ENCODE measurements at places on chromosomes 3 and 15.
A peak's percentile ranks its signal among the peaks of the same experiment; 100 is the strongest.

DNA sequence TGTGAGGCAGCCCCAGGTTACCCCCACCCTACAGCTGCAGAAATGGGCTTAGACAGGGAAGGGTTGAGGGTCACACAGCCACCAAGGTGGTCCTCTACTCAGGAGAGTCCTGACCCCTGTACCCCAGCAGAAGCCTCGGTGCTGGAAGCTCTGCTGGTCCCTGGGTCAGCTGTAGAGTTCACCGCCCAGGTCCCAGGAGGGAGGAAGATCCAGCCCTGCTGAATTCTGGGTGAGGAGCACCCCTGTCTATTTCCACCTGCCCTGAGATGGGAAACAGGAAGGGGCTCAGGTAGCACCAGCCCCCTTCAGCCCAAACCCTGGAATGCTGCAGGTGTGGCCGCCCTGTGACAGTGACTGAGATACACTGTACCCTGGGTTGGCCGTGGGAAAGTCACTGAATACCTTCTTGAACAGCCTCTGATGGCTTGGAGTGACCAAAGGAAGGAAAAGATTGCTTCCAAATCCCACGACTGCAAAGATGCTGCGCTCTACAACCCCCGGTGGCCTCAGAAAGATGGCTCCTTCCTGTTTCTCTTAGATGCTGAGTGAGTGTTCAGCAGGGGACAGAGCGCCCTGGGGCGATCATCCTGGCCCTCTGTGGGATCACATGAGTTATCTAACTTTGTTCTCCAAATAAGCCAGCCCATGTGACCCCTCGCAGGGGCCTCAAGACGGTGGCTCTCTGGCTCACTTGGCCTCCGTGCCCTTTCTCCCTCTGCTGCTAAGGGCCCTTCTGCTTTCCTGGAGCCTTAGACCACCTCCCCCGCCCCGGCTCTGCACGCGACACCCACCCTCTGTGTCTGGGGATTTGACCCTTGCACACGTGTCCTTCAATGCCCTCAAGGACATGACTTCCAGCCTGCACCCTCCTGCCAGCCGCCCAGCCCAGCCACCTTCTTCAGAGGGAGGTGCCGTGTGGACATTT is 141.9 kb downstream of the NSMCE3 start:
- DNase-seq = no peak

DNA sequence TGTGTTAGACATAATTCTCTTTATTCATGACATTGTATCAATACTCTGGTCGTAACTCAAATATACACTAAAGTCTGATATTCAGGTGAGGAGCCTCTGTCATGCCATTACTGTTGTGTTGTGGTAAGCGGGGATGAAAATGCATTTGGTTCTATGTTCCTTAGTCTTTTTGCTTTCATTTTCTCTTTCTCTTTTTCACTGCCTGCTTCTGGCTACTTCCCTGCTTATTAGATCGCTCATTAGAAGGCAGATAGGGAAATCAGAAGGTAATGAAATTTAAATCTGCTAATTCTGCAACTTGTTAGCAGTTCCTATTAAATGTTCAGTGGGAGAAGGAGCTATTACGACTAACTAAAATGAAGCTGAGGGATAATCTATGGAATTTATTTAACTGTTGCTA is 345.0 kb downstream of the GRM7 start:
- no peak for DNase-seq

DNA sequence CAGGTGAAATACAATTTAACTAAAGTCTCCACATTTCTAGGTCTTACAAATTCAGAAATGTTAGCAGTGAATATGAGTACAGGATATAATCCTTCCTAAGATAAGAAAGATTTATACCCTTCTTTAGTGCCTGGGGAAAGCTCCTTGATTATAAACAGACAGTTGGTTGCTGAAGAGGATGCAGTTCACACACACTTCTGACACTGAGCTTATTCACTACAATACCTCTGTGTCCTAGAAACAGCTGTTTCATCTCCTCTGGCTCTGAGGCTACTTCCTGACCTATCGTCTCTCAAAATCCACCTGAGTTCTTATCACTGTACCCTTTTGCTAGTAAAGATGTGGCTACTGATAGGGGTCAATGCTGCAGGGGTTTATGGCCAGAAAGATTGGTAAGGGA is 57.1 kb downstream of the TP63 start:
- no peak for DNase-seq

DNA sequence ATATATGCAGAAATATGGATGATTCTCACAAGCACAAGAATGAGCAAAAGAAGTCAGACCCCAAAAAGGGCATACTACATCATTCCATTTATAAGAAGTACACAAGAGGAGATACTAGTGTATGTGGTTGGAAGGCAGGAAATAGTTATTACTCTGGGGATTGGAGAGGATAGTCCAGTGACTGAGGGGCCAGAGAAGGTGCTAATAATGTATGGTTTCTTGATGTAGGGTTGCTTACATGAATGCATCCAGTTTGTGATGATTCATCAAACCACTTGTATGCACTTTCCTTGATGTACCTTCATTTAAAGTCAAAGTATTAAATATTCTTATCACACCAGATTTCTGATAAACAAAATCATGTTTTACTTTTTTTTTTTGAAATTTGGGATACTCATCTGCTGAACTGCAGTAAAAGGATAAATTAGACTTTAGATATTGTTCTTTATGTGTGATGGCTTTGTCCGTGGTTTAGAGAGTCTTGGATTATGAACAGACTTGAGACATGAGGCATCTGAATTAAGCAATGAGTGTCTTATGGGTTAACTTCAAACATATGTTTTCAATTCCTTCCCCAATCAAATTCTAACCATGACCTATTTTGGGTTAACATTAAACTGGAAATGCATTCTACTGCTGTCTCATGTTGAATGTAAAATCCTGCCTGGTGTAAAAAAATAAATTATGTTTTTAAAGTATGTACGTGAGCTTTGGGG is 171.2 kb downstream of the SEMA6D start:
- DNase-seq = no peak

- DNase-seq = no peak
These were observed 369.0 kb upstream of the CDIN1 start for GRCh38 chr15:36210426-36210825.

GRCh38 chr3:126107203-126107939 is 23.4 kb upstream of the SLC41A3 start:
- no peak for DNase-seq

GRCh38 chr3:157082305-157082982 is 77.5 kb downstream of the CCNL1 start:
- DNase-seq = no peak

DNA sequence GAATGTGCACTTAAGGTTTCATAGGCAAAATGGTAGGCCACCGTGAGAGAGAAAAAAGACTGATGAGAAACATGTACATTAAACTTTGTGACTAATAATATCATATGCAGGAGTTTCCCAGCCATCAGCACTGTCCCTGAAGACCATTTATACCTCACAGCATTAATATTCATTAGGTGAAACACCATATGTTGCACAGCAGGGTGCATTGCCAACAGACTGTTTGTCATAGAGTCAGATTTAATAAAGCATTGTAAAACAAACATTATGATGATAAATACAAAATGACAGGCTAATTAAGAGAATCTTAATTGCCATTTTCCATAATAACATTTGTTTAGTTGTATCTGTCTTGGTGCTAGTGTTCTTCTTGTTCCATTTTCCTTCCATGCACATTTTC is 578.3 kb downstream of the EPHA3 start:
- no peak for DNase-seq

GRCh38 chr3:150096700-150097587 is 126.2 kb upstream of the PFN2 start:
- no peak for DNase-seq

GRCh38 chr3:141332416-141332815 is 35.9 kb upstream of the ZBTB38 start:
- no peak for DNase-seq

- DNase-seq = peak; percentile 63
These were observed 764 bp downstream of the UACA start for GRCh38 chr15:70762469-70763119.

GRCh38 chr3:178767581-178767980 is 231.3 kb downstream of the KCNMB2 start:
- no peak for DNase-seq

GRCh38 chr3:48899273-48899672 is 591 bp upstream of the SLC25A20 start:
- no peak for DNase-seq

DNA sequence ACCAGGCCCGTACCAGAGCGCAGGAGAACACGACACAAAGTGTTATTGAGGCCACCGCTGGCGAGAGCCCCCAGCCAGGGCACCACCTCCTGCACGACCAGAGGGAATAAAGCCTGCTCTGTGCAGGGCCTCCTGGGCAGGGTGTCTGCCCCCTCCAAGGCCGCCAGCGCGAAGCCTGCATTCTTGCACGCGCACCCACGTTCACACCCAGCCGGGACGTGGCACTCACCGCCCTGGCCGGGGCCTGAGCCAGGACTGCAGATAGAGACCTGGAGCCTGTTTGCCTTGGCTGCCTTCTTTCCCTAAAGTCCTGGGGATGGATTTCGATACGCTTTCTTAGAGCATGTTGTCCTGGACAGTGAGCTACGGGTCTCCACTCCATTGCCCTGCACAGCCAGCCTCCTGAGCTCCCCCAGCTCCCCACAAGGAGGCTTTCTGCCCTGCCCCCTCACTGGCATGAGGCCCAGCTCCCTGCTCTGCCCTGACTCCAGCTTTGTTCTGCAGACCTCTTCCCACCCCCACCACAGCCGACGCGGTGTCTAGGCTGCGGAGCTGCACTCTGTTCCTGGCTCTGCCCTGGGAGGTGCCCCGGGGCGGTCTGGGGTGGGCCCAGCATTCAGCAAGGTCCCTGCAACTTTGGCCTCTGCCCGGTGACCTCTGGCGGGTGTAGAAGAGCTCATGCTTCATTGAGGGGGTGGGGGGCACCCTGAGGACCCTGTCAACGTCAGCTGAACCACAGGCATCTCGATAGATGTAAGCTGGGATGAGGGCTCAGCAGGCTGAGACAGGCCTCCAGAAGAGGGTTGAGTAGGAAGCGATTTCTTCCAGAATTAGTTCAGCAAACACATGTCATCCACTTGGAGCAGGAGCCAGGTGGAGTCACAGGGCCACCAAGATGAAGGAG is 145.0 kb downstream of the LRRK1 start:
- DNase-seq = no peak

GRCh38 chr15:78003539-78004008 is 73.9 kb downstream of the TBC1D2B start:
- no peak for DNase-seq

DNA sequence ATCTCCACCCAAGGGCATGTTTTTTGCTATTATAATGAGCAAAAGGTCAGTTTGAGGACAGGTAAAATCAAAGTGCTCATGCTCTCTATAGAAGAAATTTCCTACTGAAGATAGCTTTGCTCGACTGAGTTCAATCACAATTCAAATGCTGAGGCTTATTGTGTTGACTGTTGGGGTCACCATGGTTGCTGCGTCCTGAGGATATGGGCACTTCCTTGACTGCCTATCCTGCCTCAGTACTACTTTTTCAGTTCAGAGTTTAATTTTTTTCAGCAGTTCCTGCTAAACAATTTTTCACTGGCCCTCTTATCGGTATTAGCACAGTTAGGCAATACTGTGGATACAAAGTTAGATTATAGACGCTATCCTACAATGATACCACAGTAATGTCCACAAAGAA is 3.8 kb upstream of the CMTM6 start:
- DNase-seq = no peak

GRCh38 chr15:74053941-74054529 is 28.3 kb downstream of the GOLGA6A start:
- DNase-seq = peak; percentile 84

GRCh38 chr3:147412261-147412916 is 3.2 kb downstream of the ZIC1 start:
- peak; percentile 10 for DNase-seq

DNA sequence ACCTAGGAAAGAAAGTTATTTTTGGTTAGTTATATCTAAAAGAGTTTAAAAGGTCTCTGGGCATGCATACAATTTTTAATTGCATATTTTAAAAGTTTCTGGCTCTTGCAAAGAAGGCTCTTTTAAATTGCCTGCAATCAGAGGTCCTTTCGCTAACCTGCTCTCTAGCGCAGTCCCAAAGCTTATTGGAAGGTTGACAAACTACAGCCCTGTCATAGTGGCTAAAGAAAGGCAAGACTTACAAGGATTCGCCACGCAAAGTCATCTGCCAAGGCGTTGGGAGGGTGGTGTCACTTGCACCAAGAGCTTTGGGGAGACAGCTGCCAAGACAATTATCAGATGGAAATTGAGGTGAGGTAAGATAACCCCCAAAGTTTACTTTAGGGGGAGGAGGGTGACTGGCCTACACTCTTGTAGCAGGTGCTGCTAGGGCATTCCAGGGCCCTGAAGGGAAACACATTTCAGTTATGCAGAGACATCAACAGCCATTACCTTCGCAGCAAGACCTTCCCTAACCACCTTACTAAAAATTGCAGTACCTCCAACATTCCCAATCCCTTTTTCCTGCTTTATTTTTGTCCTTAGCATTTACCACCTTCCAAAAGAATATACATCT is 606.2 kb downstream of the MAGI1 start:
- no peak for DNase-seq

- peak; percentile 4 for DNase-seq
These were observed 82.7 kb upstream of the SOX2 start for GRCh38 chr3:181629029-181629428.

DNA sequence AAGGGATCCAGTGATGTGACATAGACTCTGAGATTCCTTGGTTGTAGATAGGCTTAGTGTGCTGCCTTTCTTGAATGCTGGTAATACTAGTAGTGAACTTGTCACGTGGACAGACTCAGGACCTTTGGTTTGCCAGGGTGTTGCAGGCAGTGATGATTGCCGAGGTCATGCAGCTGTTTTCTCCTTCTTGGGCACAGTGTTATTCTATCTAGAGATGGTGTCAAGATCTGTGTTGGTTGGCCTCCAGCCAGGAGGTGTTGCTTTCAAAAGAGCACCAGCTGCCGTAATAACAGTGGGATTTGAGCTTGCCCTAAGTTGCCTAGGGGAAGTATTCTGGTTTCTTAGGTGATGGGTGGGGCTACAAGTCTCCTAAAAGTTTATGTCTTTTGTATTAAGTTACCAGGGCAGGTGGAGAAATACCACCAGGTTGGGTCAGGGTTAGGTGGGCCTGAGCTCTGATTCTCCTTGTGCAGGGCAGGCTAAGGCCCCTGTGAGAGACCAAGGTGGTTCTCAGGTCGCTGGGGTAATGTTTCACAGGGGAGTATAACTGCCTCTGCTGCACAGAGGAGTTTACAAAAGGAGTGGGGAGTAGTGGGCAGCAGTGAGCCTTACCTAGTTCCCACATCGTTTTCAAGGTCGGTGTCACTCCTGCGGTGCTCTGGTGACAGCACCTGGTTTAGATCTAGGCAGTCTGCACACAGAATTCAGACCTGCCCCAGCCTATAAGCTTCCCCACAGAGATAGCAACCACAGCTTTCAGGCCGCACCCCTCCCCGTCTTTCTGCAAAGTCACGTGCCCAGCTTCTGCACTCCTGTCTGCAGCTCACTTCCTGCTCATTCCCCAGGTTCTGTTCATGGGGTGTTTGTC is 350.3 kb downstream of the DOCK3 start:
- DNase-seq = no peak

Data from AG08396 (cell line).